Fibroblast of lung (primary cell): ENCODE measurements at places on chromosomes 5 and 9. TPM values are rescaled to one million over a fixed set of nuclear protein-coding genes. Genes with fewer than 3 reads are reported as not detected.

The ACSL6 gene
- 0.26 and 0.33 TPM in 2 replicates for total RNA-seq

The ZNF608 gene
- 18.0 and 25.3 TPM in 2 replicates for total RNA-seq

The ARID3C gene
- total RNA-seq, result under 0.01 and 0.17 TPM in 2 replicates

The WDR38 gene
- total RNA-seq, result not detected in 2 replicates

The PCDHB8 gene
- 0.26 and 1.3 TPM in 2 replicates for total RNA-seq

The TTLL11 gene
- 3.9 and 4.8 TPM in 2 replicates for total RNA-seq

The ZCCHC9 gene
- total RNA-seq, result 34.9 and 50.9 TPM in 2 replicates

The PLCXD3 gene
- total RNA-seq, result 0.26 and 1.3 TPM in 2 replicates

GRCh38 chr9:124297551-124297901 is 39.8 kb downstream of the NEK6 start:
- H3K4me3 ChIP-seq, result no peak overlapping the region
- H3K36me3 ChIP-seq, result peaks cover 17% of the 10 kb centered on the region
- no peaks in the 10 kb centered on the region for H3K27me3 ChIP-seq
- peak; percentile 92 for DNase-seq

DNA sequence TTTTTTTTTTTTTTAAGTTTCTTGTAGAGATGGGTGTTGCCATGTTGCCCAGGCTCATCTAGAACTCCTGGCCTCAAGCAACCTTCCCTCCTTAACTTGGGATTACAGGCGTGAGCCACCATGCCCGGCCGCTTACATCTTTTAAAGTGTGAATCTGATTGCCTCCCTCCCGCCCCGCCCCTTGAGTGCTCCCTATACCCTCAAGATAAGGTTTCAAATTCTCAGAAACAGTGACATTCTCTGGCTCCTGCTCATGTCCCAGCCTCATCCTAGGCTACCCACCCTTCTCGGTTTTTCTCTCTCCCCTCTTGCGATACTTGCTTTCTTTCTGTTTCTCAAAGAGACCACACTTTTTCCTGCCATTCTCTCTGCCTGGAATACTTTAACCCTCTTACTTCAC is 12.4 kb downstream of the MORN5 start:
- H3K27me3 ChIP-seq, result peaks cover 26% of the 10 kb centered on the region
- no peak overlapping the region for H3K4me3 ChIP-seq
- H3K36me3 ChIP-seq, result no peaks in the 10 kb centered on the region
- DNase-seq, result no peak
- H3K4me1 ChIP-seq, result no peaks in the 10 kb centered on the region
- no peak overlapping the region for H3K27ac ChIP-seq

- H3K27ac ChIP-seq, result no peak overlapping the region
- no peaks in the 10 kb centered on the region for H3K4me1 ChIP-seq
- no peak for DNase-seq
- no peak overlapping the region for H3K4me3 ChIP-seq
Observed at GRCh38 chr9:93252781-93253530, 69.0 kb downstream of the WNK2 start.

GRCh38 chr9:98555651-98556465 is 152.9 kb downstream of the GABBR2 start:
- no peak overlapping the region for H3K27ac ChIP-seq
- no peaks in the 10 kb centered on the region for H3K4me1 ChIP-seq
- H3K4me3 ChIP-seq, result no peak overlapping the region
- no peaks in the 10 kb centered on the region for H3K36me3 ChIP-seq

- H3K27ac ChIP-seq, result no peak overlapping the region
- no peaks in the 10 kb centered on the region for H3K36me3 ChIP-seq
- H3K27me3 ChIP-seq, result peaks cover 9% of the 10 kb centered on the region
- no peaks in the 10 kb centered on the region for H3K4me1 ChIP-seq
- DNase-seq, result no peak
- H3K4me3 ChIP-seq, result no peak overlapping the region
Observed at GRCh38 chr5:139881143-139881733, 85.6 kb downstream of the PSD2 start.

DNA sequence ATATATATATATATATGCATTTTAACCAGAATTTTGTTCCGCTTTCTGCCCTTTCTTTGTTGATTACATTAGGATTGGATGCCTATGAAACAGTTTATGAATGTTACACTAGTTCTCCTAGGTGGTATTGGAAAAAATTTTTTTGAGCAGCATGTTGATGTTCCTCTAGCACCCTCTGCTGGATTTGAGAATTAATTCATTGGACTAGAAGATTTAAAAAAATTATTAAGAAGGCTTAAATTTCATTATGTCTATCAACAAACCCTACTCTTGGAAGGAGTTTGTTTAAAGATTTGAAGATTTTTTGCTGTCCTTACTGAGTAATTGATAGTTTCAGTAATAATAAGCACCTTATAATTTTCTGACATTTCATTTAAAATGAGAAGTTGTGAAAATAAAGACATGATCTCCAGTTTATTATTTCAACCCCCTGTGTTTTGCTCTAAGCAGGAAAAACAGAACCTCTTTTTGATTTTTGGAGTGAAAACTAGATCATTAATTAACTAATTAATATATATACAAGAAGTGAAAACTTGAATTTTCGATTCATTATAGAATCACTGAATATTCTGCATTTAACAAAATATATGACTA is 89.6 kb downstream of the CCDC171 start:
- peak; percentile 75 for DNase-seq
- no peak overlapping the region for H3K27ac ChIP-seq
- no peaks in the 10 kb centered on the region for H3K36me3 ChIP-seq

DNA sequence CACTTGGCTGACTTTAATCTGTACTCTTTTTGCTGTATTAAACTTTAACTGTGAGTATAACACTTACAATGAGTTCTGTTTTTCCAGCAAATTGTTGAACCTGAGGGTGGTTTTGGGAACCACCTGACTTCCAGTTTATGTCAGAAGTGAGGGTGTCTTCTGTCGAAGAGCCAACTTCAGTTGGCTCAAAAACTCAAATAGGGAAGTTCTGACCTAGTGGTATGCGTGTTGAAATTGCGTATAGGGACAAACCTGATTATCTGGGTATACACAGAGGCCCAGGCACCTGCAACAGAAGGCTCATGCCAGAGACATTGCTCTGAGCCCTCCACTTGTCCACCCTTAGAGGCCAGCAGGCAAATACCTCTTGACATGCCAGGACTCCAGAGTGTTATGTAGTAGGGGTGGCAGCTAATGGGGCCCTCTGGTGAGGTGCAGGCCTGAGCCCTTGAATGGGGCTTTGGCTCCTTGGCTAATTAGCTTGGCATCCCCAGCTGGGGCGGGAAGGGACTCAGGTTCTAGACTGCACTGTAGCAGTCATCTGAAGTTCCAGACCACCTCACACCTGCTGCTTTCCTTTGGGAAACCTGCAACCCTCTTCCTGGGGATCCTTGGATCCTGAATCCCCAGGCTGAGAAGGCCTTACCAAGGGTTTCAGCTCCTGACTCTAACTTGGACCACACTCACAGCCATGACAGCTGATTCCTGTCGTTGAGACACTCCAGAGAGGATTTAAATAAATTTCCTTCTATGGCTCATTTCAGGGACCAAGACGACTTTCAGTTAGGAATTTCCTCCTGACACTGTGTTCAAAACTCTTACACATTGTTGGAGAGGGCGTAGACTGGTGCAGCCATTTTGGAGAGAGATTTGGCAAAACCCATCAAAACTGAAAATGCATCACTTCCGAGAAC is 189.6 kb downstream of the HSPA4 start:
- no peak for DNase-seq
- no peak overlapping the region for H3K27ac ChIP-seq
- no peaks in the 10 kb centered on the region for H3K36me3 ChIP-seq

GRCh38 chr9:129237164-129237611 is 59.1 kb upstream of the IER5L start:
- no peaks in the 10 kb centered on the region for H3K36me3 ChIP-seq
- peaks cover 6% of the 10 kb centered on the region for H3K4me1 ChIP-seq
- peak; percentile 72 for DNase-seq
- H3K27me3 ChIP-seq, result no peaks in the 10 kb centered on the region

DNA sequence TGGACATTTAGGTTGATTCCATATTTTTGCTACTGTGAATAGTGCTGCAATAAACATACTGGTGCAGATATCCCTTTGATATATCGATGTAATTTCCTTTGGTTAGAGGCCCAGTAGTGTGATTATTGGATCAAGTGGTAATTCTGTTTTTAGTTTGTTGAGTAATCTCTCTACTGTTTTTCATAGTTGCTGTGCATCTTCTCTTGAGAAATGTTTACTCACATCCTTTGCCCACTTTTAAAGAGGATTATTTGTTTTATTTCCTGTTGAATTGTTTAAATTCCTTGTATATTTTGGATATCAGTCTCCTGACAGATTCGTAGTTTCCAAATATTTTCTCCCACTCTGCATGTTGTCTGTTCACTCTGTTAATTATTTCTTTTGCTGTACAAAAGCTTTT is 352.6 kb upstream of the TARS1 start:
- no peaks in the 10 kb centered on the region for H3K36me3 ChIP-seq
- no peak overlapping the region for H3K4me3 ChIP-seq
- DNase-seq, result no peak
- no peaks in the 10 kb centered on the region for H3K4me1 ChIP-seq
- H3K27ac ChIP-seq, result no peak overlapping the region

DNA sequence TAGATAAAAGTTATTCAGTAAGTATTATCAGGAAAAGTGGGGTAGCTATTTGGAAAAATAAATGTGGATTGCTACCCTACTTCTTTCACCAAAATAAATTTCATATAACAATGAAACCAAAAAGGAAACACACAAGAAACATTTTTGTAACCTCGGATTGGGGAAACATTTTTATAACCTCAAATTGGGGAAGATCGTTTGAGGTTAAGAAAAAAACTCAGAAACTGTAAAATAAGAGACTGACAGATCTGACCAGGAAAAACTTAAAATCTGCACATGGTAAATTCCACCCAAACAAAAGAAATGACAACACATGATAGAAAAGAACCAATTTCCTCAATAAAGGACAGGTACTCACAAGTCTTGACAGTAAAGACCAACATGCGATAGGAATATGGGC is 13.5 kb downstream of the EFCAB9 start:
- H3K27me3 ChIP-seq, result no peaks in the 10 kb centered on the region
- no peaks in the 10 kb centered on the region for H3K4me1 ChIP-seq
- peaks cover 3% of the 10 kb centered on the region for H3K36me3 ChIP-seq
- H3K27ac ChIP-seq, result no peak overlapping the region
- H3K4me3 ChIP-seq, result no peak overlapping the region

DNA sequence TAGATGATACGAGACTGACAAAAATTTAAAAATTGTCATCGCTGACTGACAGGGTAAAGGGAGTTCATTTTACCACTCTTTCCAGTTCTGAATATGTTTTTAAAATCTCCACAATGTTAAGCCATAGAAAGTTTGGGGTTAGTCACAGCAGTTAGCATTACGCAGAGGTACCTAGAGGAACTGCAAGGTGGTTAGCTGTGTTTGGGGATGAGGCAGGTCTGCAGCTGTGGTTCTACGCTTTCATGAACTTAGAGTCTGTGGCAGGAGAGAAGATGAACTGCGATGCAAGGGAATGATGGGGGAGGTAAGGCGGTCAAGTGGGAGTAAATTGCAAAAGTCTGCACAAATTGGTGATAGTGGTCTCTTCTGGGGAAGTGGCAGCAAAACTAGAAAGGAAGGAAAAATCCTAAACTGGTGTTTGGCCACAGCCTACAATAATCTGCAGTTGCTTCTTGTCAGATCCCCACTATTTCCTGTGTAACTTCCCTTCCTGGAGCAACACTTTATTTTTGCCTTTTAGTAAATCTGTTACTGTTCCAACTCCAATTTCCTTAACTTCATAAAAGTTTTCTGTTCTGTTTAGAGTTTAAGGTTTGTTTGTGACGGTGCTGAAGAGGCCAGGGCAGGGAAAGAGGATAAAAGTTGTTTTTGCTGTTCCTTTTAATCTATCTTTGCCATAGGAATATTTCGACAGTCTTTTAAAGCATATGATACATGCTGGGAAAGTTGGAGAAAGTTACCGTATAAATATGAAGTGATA is 38.6 kb upstream of the SNX2 start:
- no peaks in the 10 kb centered on the region for H3K4me1 ChIP-seq
- H3K4me3 ChIP-seq, result no peak overlapping the region
- no peaks in the 10 kb centered on the region for H3K27me3 ChIP-seq
- no peak overlapping the region for H3K27ac ChIP-seq
- no peaks in the 10 kb centered on the region for H3K36me3 ChIP-seq

DNA sequence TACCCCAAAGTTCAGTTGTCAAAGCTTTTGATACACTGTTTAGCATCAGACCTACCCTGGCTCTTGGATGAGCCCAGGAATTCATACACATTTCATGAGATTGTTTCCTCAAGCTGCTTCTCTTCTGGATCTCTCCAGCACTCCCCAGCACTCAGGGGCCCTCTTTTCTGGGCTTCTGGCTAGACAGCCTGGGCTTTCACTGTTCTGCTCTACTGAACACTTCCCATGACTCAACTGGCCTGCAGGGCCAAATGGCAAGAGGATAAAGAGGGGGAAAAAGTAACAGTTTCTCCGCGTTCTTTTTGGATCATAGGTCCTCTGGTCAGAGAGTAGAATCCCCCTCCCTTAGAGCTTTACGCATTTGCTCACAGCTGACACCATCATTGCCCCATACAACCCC is 20.9 kb upstream of the LURAP1L start:
- H3K4me1 ChIP-seq, result no peaks in the 10 kb centered on the region
- no peaks in the 10 kb centered on the region for H3K36me3 ChIP-seq
- DNase-seq, result no peak
- H3K27me3 ChIP-seq, result no peaks in the 10 kb centered on the region
- H3K27ac ChIP-seq, result no peak overlapping the region
- no peak overlapping the region for H3K4me3 ChIP-seq

GRCh38 chr5:94908889-94909480 is 290.5 kb downstream of the SLF1 start:
- no peaks in the 10 kb centered on the region for H3K4me1 ChIP-seq
- no peaks in the 10 kb centered on the region for H3K36me3 ChIP-seq
- peak; percentile 20 for DNase-seq
- no peaks in the 10 kb centered on the region for H3K27me3 ChIP-seq
- H3K27ac ChIP-seq, result no peak overlapping the region

- H3K4me1 ChIP-seq, result peaks cover 2% of the 10 kb centered on the region
- no peak overlapping the region for H3K27ac ChIP-seq
- peak; percentile 40 for DNase-seq
- H3K4me3 ChIP-seq, result no peak overlapping the region
Observed at GRCh38 chr5:73722231-73722630, 96.2 kb downstream of the ARHGEF28 start.

DNA sequence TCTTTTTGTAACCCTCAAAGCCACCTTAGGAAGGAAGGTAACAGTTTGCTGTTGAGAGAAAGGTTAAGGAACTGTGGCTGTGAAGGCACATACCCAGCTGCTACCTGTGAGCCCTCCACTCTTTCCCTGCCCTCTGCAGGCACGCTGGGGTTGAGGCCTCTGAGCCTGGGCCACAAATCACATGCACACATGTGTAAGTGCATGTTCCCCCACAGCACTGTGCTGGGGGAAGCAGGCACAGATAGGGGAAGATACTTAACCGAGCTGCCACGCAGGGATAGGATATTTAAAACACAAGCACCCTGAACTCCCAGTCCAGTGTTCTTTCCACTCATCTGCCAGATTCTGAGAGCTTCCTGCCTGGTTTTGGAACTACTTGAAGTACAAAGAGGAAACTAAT is 18.1 kb downstream of the LARP1 start:
- H3K4me1 ChIP-seq, result peaks cover 11% of the 10 kb centered on the region
- no peaks in the 10 kb centered on the region for H3K36me3 ChIP-seq
- DNase-seq, result no peak
